ENCODE measurements at places on chromosomes 1 and 21.

GRCh38 chr1:74681851-74682250, 8.3 kb upstream of the ERICH3 start:
- DNase-seq: no peak

DNA sequence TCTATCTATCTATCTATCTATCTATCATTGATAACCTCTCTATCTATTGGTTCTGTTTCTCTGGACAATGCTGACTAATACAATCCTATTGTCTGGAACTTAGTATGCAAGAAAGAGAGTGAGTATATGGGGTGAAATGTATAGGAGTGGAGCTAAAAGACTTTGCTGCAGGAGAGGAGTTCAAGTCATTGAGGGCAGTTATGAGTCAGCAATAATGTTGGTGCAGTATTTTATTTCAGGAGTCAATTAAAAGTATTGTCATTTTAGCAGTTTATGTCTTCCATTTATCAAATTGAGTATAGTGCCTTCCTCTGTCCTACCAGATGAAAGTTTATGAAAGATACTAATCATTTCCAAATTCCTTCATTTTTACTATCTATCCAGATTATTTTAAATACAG, 55.8 kb downstream of the MAP3K7CL start:
- DNase-seq: no peak

DNA sequence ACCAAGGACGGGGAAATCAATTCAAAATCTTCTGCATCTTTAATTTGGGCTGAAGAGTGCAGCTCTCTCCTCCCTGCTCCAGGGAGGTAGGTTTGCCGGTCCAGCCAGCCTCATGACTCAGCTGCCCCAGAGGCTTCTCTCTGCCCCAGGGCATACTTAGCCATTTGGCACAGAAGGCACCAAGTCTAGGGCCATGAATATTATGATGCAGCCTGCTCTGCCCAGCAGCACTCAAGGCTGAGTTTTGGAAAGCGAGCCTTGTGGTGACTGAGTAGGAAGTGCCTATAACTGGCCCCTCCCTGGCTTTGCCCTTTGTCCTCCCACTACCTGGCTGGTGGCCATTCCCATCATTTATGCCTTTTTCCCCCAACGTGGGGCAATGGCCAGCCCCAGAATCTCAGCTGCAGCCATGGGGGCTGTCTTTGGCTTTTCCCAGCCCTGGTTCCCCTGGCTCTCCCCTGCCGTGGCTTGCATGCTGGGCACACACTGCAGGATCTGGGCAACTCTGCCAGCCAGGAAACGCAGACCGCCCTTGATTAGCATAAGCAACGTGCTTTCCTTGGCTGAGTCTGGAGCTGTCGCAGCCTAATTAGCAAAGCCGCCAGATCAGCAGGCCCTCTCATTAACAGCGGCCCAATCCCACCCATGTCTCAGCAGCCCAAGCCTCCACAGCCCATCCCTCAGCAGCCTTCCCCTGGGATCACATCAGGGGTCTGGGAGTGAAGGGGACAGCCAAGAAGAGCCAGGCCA, 258.6 kb upstream of the TMEM51 start:
- DNase-seq: no peak

DNA sequence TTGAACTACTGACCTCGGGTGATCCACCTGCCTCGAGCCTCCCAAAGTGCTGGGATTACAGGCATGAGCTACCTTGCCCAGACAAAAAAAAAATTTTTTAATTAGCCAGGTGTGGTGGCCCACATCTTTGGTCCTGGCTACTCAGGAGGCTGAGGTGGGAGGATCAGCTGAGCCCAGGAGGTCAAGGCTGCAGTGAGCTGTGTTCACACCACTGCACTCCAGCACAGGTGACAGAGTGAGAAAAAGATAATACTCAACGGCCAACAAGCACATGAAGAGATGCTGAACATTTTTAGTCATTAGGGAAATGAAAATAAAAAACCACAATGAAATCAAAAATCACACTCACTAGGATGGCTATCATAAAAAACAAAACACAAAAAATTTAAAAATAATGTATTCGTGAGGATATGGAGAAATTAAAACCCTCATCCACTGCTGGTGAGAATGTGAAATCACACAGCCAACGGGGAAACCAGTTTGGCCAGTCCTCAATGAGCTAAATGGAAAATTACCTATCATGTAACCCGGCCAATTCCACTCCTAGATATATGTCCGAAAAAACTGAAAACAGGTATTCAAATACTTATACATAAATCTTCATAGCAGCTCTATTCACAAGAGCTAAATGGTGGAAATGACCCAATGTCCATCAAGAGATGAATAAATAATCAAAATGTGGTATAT, 41.2 kb downstream of the ENAH start:
- no peak for DNase-seq

DNA sequence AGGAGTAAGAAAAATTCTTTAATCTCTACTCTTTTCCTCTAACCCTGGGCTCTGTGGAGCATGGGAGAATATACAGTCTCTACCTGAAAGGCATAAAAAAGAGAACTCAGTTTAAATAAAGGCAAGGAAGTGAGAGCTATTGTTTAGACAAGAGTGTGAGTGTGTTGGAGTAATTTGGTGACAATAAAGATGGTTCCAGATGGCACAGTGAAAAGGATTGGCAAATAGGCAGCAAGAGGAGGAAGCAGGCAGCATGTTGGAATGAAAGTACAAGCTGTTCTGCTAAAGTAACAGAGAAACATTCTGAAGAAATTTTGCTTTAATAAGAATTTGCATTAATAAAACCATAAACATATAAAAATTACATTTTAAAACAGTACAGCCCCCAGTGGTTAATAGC, 163.4 kb downstream of the DNM3 start:
- no peak for DNase-seq

DNA sequence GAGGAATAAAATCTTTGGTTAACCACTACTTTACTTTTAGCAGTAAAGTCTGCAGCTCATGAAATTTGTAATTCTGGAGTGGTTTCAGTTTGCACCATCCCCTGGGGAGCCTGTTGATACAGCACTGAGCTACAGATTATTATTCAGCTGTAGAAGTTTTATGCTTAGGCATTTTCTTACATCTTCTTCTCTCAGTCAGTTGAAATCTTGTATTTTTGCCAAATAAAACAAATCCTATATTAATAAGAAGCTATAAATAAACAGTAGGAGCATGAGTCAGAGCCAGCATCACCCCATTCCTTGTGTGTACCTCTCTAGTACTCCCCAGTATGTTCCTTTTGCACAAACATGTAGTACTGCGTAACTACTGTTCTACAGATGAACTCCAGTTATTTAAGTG, 118.9 kb downstream of the ATF6 start:
- DNase-seq: peak; percentile 37
